Stomach (tissue), 19 donors: ENCODE measurements at places on chromosomes 12 and 14.

- DNase-seq: no peak
These were observed 203.3 kb downstream of the NAV3 start for GRCh38 chr12:78034025-78034424.

DNA sequence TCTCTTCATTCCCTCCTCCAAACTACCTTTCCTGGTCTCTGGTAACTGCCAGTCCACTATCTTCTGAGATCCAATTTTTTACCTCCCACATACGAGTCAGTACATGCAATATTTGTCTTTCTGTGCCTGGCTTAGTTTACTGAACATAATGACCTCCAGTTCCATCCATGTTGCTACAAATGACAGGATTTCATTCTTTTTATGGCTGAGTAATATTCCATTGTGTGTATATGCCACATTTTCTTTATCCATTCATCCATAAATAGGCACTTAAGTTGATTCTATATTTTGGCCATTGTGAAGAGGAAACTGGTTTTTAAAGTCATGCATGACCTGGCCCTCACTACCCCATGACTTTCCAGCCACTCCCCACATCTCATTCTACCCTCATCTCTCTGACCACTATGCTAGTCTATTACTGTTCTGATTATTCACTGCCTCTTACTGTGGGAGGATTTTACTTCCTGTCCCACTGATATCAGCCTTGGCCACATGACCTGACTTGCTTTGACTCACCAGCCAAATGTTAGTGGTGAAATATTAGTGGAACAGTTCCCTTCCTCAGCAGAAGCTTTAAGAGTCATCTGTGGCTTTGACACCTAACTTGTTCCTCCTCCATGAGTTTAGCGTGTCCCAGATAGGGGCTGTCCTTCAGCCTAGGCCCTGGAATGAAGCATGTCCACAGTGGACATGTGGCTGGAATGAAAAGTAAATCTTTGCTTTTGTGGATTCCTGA is 52.2 kb downstream of the GOLGA5 start:
- no peak for DNase-seq

GRCh38 chr12:124022161-124022560 is 49.1 kb downstream of the ZNF664 start:
- DNase-seq: no peak

DNA sequence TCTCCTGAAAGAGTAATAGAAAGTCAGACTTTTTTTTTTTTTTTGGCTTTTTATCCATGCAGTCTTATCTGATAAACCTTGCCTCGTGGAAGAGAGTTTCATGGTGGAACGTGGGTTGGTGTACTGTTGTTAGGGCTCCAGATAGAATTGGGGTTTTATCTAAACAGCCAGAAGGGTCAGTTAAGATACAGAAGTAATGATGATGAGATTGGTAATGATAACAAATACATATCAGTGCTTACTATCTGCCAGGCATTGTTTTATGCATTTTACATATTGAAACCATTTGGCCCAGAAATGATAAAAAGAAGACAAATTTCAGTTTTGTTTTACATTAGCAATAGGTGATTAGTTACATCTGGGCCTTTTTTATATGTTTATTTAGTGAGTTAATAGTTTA is 372.8 kb upstream of the PRICKLE1 start:
- no peak for DNase-seq

DNA sequence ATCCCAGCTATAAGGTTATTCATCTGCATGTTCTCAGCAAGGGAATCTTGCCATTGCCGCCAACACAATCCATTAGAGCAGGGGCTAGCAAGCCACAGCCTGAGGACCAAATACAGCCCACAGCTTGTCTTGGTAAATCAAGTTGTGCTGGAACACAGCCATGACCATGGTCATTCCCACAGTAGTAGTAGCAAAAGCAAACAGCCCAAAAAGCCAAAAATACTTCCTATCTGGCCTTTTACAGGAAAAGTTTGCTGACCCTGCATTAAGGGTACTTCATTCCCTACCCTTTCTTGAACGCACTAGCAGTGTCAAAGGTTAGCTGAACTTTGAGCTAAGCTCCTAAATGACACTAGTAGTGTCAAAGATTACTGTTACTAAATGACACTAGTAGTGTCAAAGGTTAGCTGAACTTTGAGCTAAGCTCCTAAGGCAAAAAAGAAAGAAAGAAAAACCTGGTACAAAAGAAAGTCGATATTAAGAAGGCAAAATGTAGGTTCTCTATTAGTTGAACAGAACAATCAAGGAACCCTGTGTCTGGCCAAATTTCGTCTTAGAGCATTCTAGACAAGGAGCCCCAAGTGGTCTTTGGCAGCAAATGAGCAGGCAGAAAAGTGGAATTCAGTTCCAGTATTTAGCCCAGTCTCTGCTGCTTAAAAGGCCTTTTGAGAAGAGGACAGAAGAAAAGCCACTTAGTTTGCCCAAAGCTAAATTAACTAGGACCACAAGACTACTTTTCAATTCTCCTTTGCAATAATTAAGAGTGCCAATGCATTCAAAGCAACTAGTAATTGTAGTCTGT is 67.7 kb downstream of the NT5DC3 start:
- no peak for DNase-seq
